SK-N-MC (cell line): ENCODE measurements at places on chromosomes 7 and 10.

DNA sequence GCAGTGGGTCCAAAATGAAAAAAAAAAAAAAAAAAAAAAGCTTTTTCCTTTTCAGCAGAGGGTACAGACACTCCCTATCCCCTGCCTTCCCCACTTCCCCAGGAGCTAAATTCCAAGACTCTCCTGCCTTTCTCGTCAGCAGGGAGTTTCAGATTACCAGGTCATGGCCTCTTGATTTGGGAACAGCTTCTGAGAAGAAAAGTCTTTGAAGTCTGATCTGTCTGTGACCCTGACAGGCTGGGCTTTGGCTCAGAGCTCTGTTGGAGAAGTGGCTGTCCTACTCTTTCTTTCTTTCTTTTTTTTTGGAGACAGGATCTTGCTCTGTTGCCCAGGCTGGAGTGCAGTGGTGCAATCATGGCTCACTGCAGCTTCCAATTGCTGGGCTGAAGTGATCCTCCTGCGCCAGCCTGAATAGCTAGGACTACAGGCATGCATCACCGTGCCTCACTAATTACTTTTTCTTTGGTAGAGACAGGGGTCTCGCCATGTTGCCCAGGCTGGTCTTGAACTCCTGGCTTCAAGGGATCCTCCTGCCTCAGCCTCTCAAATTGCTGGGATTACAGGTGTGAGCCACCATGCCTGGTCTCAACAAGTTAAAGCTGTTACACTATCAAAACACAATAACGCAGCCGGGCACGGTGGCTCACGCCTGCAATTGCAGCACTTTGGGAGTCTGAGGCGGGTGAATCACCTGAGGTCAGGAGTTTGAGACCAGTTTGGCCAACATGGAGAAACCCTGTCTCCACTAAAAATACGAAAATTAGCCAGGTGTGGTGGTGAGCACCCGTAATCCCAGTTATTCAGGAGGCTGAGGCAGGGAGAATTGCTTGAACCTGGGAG lies 59.9 kb downstream of the COL26A1 start:
- no peak for DNase-seq

- DNase-seq = no peak
Measured at GRCh38 chr7:100109521-100110163, 8.2 kb downstream of the AP4M1 start.

DNA sequence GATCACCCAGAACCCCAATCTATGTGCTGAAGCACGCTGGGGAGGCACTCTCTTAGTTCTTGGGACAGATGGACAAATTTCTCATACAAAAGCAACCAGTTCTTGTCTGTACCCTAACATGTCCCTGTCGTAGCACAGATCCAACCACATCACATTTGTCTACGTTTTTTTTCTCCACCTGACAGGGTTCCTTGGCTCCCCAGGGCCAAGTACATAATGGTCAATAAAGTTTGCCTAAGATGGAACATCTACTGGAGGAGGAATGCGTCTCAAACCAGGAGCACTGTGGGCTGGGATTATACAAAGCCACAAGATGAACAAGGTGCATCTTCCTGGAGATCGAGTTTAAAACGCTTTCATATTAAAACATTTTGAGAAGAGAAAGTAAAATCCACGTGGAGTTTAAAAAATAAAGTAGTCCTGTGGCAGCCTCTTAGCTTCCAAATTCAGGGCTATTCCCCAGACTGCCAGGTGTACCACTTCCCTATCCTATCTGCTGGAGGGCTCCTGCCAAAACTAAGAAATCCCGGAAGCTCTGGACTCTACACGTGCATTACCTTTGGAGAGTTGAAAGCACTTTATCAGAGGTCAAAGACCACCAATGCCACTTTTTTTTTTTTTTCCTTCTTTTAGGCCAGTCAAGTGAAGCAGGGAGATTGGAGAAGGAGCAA lies 1.4 kb downstream of the TMEM243 start:
- no peak for DNase-seq

GRCh38 chr10:117667831-117668230 lies 125.3 kb downstream of the EMX2 start:
- no peak for DNase-seq

DNA sequence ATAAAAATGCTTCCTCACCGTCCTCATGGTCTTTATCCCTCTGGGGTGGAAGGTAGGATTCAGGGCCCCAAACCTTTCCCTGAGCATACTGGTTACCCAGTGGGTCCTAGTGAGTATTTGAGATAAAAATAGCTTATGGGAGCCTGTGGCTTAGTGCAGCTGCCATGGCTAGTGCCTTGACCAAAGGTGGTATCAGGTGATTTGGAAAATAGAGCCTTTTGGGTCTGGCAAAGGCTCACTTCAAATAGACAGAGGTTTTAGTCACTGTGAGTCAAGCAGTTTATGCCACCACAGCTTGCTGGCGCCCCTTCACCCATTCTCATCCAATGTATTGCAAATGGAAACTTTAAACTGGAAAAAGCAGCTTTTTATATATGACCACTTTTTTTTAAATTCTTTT lies 30.4 kb downstream of the PLAU start:
- no peak for DNase-seq

- no peak for DNase-seq
Measured at GRCh38 chr7:28410628-28411531, 1.4 kb upstream of the CREB5 start.

GRCh38 chr10:122018951-122019413 lies 30.0 kb downstream of the TACC2 start:
- DNase-seq = no peak

- no peak for DNase-seq
Measured at GRCh38 chr7:13826752-13827151, 162.7 kb downstream of the ETV1 start.

GRCh38 chr7:27116962-27117886 lies 13.3 kb downstream of the HOXA4 start:
- DNase-seq = no peak

DNA sequence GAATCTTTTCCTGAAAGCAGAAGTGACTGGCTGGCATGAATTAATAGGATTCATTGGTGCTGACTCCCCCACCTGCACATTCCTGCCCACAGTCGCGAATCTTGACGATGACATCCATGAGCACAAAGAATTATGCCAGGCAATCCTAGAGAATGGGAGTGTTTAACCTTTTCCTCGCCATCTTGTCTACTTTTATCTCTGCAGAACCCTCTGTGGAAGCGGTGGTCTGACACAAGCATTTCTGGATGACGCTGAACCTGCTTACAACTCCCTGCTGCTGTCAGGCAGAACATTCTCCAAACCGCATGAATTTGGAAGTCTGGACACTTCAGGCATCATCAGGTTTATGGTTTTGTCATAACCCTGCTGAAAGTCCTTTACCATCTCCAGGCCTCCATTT lies 36.5 kb downstream of the KLF6 start:
- no peak for DNase-seq

GRCh38 chr7:130734815-130735716 lies 1.1 kb upstream of the KLF14 start:
- no peak for DNase-seq

GRCh38 chr10:26860102-26860442 lies 686 bp downstream of the ABI1 start:
- no peak for DNase-seq

- DNase-seq = no peak
Measured at GRCh38 chr10:128505346-128505745, 379.1 kb upstream of the MKI67 start.

DNA sequence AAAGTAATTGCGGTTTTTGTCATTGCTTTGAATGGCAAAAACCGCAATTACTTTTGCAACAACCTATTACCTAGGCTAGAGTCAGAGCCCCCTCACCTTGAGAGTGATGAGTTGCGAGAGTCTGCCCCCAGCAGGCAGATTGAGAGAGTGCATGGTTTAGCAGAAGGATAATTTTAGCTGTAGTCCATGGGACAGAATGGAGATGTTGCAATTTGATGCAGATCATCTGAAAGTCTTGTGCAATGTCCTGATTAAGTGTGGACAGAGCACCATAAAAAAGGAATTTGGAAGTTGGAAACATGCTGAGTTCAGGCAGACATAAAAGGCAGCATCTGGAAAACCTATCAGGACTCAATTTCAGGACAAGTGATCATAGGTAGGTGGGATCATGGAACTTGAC lies 48.7 kb downstream of the GPR141 start:
- DNase-seq = no peak

DNA sequence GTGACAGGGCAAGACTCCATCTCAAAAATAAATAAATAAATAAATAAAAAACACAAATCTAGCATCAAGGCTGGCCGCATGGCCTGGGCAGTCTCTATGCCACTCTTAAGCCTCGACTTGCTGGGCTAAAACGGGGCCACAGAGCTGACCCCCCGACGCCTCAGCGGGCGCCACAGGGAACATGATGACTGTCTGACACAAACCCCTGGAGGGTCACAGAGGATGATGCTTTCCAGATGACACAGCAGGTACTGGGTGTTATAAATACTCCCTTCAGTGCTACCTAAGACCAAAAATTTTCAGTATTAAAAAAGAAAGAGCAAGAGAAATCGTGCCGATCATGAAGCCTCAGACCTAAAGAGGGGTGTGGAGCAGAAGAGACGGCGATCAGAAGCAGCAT lies 176.8 kb downstream of the MAD1L1 start:
- DNase-seq = no peak

GRCh38 chr10:111139567-111139966 lies 62.7 kb downstream of the ADRA2A start:
- DNase-seq = no peak

DNA sequence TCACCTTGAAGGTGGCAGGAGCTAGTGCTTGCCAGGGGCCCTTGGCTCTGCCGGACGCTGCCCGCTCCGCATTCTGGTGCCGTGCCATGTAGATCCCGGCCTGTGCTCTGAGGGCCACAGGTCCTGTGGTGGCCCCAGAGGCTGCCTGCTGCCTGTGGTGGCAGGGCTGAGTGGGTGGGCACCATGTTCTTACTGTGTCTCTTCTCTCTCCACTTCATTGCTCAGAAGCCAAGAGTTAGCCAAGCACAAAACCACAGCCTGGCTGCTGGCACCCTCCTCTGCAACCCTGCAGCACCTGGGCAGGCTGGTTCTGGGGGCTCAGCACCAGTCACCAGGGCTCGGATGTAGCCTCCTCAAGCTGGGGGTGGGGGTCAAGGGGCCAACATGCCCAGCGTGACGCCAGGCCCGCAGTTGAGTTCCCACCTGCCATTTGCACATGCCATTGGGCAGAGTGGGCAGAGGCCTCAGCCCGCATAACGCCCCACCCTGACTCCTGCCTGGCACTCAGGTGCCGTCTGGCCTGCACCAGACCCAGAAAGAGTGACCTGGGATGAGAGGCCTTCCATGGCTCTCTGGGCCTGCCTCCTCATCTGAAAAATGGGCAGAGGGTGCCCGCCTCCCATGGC lies 16.3 kb downstream of the ZMIZ1 start:
- DNase-seq = no peak

DNA sequence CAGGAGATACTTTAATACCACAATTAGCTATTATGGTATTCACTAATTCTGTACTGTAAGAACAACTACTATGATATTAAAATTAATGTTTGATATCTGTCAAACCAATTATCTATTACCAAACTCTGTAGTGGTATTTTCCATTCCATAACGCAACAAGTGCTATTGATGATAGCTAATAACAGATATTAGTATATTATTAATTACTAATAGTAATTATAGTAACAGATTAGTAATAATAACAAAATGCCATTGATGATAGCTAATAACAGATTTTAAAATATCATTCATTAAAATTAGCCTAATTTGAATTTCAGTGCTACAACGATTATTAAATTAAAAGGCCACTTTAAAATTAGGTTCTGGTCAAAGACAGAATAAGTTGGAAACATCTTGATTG lies 93.5 kb downstream of the BTRC start:
- no peak for DNase-seq

DNA sequence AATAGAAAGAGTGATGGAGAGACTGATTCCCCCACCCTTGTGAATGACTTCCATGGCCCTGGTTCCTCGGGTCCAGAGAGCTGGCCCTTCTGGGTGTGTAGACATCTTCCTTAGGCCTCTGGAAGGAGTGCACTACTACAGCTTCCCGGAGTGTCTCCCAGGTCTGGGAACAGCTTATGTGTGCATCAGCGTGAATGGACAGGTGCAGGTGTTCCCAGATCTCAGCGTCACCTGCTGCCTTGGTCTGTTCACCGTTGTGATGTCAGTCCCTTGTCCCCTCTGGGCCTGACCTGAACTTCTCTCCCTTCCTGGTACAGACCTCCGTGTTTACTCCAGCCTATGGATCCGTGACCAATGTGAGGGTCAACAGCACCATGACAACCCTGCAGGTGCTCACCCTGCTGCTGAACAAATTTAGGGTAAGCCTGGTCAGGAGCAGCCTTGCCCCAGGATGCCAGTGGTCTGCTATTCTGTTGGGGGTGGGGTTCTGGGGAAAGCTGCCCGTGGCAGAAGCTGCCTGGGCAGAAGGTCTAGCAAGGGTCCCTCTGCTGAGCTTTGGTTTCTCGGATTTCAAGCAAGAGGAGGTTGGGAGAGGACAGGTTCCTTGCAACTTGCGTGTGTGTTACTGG lies 10.5 kb upstream of the DEPP1 start:
- DNase-seq = no peak

DNA sequence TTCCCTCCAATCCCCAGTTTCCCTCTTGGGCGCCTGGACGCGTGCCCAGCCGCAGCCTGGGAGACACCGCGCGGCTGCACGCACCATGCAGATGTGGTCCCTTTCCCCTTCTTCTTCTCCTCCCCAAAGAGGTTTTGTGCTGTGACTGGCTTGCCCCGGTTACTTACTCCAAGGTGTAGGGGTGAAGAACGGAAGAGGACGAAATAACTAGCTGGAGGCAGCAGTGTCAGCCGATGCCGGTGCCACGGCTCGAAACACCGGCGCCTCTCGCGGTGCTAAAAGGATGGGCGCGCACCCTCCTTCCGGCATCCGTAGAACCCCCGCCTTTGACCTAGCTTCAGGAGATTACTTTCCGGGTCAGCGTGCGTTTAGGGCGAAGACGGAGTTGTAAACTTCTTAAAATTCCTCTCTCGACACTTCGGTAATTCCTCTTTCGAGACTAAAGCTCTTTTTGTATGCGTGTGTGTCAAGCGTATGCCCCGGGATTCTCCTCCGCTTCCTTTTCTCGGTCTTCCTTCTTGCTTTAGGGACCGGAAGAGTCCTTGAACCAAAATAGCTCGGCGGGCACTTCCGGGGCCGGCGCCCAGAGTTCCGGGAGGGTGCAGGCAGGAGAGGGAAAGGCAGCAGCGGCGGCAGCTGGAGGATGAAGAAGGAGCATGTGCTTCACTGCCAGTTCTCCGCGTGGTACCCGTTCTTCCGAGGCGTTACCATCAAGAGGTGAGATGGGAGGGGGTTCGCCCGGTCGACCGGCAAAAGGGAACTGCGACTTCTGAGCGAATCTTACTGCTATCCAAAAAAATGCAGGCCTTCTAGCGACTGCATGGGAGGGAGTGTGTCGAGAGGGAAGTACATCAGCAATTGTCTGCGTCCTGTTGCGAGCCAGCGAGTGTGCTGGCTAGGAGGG lies at the start of the genes CDC123 and NUDT5:
TSS of gene CDC123 (plus strand) at position 586 of the 904 bp plus-strand sequence. CDS start at position 644, 58 bp downstream.
TSS of gene NUDT5 (minus strand) at position 289 of the 904 bp plus-strand sequence. CDS start 9,600 bp downstream, outside the sequence.
- no peak for DNase-seq

DNA sequence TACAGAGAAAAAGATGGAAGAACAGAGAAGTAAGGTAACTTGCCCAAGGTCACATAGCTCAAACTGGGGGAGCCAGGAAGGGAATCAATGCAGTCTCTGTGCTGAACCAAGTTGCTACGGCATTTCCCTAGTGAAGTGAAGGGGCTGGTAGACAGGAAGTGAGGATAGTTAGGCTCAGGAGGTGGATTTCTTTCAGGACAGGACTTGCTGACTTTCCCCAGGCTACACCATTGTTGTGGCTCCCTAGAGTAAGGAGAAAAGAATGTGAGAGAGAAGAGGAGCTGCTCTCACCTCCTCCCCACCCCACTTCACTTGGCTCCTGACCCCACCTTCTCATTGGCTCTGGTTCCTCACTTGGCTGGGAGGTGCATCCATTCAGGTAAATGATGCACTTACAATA lies 316.9 kb downstream of the INHBA start:
- no peak for DNase-seq
